ENCODE measurements at places on chromosomes 13 and 19.

DNA sequence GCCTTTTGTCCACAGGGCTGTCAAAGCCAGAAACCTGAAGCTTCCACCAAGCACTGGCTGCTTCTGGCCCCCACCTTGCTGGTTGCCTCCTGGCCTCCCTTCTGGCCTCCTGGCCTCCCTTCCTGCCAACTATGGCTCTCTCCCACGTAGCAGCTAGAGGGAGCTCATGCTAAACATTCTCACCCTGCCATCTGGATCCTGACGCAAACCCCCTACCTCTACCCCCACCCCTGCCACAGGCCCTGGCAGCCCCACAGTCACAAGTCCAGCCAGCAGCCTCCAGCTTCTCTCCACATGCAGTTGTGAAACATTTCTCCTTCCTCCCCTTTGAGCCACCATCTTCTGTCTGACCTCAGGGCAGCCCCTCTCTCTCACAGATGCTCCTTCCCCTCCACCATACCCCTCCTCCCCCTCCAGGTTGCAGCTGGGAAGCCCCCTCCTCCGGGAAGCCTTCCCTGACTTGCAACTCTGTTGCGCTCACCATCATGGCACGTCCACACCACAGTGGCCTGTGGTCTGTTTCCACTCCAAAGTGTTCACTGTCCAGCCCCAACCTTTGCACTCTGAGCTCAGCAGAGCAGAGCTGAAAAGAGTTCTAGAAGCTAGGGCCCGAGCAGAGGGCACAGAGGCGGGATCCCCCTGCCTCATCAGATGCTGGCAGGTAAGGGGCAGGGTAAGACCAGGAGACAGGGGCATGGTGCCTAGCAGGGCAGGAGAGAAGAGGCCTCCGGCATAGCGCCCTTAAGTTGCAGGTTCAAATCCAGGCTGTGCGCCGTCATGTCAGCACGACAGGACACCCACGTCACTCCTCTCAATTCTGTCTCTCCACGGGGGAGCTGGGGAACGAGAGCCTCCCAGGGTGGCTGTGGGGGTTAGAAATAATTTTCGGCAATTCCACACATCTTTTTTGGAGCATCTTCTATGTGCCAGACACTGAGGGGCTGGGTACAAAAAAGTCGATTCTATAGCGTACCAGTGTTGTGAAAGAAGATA is 7.3 kb downstream of the ADGRL1 start:
- no peak for DNase-seq

- no peak for DNase-seq
Observed at GRCh38 chr13:38366954-38367645, 17.4 kb downstream of the UFM1 start.

DNA sequence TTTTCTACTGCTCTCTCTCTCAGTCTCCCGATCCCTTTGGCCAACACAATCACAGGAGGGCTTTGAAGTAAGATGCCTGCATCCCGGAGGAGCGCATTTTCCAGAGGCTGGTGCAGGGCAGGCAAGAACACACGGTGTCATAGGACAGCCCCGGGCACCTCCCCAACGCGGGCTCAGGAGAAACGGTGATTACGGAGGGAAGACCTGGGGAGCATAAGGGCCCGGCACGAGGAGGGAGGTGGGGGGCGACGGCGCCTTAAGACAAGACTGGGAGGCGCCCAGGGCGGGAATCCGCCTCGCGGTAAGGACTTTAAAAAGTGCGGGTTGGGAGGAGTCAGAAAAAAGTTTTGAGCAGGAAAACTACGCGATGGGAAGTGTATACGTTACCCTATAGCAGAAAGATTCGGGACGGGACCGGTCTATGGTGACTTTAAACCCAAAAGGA is 18.7 kb upstream of the ZNF888 start:
- no peak for DNase-seq

DNA sequence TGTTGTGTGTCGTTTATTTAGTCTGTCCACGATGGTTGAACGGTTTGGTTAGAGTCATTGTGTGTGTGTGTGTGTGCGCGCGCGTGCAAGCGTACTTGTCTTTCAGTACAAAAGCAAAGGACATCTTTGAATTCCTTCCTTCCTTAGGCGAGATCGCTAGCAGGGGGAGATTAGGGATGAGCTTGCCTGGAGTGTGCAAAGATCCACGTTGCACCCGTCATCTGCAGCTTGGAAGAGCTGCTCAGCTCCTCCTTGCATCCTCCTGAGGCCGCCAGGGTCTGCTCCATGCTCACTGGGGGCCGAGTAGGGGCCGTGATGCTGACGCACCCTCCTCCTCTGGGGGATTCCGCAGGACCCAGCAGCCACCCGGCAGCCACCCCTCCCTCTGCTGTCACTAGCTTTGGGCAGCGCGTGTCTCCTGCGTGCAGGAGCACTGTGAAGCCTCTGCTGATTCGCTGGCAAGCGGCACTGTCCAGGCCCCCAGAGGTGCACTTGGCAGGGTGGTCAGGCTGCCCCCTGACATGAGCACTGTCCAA is 137.3 kb downstream of the KDM4B start:
- DNase-seq: no peak

- no peak for DNase-seq
Observed at GRCh38 chr19:51548891-51549305, 17.4 kb upstream of the SIGLEC6 start.

DNA sequence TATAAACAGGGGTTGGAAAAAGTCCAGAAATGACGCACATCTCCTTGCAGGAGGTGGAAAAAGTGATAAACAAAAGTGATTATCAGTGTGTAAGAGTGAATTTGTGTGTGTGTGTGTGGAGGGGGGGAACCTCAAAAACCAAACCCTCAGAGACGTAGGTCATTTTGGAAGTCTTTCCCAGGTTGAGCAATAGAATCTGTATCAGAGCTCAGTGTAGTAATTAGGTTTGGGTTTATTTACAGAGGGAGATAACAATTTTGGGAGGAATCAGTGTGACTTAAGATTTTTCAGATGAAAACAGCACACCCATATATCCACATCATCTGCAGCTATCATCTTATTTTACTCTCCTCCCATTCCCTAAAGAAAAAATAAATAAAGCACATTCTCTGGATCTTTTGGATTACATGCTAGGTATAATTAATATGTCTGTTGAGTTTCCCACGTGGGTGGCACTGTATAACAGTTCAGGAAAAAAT is 406.4 kb downstream of the FGF9 start:
- DNase-seq: no peak

DNA sequence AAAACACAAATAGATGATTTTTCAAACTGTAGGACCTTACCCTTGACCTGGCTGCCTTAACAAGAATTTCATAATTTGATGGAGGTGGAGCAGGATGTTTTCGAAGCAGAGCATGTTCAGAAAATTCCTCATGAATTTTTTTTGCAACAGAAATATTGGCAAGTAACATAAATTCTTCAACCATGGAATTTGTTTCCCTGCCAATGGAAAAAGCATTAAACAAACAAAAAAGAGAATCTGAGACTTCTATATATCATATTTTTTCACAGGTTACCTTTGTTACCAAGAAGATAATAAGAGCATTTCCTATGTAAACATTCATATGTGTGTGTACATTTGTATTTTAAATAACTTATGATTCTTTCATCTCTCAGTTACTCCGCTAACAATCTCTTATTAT is 18.3 kb downstream of the DIS3 start:
- no peak for DNase-seq

DNA sequence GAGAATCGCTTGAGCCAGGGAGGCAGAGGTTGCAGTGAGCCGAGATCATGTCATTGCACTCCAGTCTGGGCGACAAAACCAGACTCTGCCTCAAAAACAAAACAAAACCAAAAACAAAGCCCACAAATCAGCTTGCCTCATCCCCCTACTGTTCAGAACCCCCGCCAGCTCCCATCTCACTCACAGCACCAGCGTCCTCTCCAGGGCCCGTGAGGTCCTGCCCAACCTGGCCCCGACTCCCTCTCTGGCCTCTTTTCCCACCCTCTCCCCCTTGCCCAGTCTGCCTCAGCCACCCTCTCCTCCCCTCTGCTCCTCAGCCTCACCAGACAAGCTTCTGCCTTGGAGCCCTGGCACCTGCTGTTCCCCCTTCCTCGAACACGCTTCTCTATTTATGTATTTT is 3.8 kb downstream of the SLC8A2 start:
- DNase-seq: no peak

DNA sequence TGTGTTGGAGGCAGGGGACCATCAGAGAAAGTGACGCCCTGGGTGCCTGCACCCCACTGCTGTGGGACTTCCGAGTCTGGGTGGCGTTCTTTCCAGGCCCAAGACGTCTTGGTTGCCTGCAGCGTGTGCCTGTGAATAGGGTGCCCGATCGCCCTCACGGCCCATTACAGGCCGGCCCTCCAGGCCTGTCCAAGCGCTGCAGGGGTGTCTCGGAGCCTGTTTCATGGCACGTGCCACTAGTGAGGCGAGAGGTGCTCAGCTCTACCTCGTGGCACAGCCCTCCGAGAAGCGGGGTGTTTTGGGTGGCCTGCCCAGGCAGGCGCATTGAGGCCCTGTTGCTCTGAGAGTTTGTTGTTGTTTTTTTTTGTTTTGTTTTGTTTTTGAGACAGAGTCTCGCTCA is 30.1 kb downstream of the DOT1L start:
- no peak for DNase-seq

- DNase-seq: no peak
Observed at GRCh38 chr13:69292789-69293425, 814.7 kb upstream of the ATXN8OS start.

- DNase-seq: no peak
Observed at GRCh38 chr13:27226991-27227390, 24.4 kb upstream of the RPL21 start.

DNA sequence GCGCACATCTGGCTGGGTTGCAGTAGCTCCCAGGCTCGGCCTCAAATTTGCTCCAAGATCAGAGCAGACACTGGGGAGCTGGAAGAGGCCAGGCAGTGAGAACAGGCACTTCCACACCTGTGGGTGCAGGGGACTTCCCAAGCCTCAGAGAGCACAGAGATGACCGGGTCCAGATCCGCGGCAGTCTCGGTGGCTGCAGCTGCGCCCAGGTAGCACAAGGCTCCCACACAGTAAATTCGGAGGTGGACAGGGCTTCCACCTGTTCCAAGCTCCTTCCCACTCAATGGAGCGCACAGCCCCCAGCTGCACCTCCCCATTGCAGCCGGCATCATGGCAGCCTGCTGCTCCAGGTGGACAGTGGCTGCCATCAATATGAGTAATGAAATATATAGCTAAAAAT is 1417.4 kb upstream of the SLC10A2 start:
- DNase-seq: no peak

DNA sequence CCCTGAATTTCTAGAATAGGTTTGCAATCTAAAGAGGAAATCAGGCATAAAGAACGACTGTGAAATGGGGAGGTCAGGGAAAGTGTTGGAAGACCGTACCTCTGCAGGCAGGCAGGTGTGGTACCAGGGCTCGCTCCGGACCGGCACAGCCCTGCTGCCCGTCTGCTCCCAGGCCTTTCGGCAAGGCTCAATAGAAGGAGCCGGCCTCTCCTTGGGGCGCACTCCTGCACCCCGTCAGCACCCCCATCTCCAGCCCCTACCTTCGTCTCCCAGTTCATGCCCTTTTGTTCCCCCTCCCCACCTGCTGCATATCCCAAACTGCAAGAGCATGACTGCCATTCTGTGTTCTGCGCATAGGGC is 139.8 kb upstream of the SOX1 start:
- no peak for DNase-seq

DNA sequence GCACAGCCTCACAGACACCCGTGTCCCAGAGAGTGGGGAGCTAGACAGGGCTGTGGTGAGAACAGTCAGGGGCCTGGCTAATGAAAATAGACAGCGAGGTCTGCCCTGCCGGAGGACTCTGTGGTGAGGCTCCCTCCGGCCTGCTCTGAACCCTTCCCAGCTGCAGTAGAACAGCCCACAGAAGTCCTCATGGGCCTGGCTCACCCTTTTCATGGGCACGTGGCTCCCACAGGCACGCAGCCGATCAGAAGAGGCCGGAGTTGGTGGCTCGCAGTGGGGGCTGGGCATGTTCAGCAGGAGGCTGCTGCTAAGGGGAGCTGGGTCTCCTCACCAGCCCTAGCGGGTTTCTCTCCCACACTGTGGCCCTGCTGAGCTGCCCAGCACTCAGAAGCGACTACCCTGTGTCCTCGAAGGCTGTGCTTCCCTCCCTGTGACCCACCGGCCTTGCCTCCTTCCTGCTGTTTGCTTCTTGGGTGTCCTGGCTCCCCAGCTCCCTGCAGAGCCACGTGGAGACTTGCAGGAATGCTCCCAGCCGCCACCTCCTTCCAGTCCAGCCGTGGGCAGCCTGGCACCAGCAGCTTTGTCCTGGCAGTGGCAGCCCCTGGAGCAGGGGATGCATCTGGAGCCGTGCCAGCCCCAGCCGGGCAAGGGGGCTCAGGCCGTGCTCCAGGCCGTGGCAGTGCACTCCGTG is 138.7 kb downstream of the KDM4B start:
- DNase-seq: no peak

DNA sequence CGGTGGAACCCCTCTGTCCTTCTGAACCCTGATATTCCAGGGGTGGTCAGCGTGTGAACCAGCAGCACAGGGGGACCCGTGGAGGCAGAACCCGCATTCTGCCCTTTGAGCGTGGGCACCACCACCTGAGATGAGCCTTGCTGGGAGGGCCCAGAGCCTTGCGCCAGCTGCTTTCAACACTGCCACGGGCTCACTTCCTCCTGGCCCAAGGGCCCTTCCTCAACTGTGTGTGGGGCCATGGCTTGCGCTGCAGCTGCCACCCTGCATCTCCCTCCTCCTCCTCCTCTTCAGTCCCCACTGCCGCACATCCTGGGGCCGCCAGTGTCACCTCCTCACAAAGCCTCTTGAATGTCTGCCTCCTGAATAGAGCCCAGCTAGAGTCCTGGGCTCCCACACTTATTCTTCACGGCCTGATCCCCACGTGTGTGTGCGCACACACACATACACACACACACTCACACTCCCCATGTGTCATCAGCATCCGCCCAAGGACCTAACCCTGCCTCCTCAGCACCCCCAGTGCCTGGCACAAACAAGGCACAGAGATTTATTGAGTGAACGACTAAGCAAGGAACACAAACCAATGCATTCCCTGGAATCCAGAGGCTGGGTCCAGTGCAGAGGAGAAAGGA is 26.9 kb upstream of the TMEM160 start:
- no peak for DNase-seq

DNA sequence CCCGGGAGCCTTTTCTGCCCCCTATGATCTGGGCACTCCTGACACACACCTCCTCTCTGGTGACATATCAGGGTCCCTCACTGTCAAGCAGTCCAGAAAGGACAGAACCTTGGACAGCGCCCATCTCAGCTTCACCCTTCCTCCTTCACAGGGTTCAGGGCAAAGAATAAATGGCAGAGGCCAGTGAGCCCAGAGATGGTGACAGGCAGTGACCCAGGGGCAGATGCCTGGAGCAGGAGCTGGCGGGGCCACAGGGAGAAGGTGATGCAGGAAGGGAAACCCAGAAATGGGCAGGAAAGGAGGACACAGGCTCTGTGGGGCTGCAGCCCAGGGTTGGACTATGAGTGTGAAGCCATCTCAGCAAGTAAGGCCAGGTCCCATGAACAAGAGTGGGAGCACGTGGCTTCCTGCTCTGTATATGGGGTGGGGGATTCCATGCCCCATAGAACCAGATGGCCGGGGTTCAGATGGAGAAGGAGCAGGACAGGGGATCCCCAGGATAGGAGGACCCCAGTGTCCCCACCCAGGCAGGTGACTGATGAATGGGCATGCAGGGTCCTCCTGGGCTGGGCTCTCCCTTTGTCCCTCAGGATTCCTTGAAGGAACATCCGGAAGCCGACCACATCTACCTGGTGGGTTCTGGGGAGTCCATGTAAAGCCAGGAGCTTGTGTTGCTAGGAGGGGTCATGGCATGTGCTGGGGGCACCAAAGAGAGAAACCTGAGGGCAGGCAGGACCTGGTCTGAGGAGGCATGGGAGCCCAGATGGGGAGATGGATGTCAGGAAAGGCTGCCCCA is 8.5 kb upstream of the CEACAM7 start:
- no peak for DNase-seq

GRCh38 chr13:78160793-78161192 is 242.2 kb upstream of the EDNRB start:
- no peak for DNase-seq

- no peak for DNase-seq
Observed at GRCh38 chr13:20847296-20847695, 55.2 kb downstream of the XPO4 start.
